T-helper 1 cell (primary cell): ENCODE measurements at places on chromosomes 5 and 9.

DNA sequence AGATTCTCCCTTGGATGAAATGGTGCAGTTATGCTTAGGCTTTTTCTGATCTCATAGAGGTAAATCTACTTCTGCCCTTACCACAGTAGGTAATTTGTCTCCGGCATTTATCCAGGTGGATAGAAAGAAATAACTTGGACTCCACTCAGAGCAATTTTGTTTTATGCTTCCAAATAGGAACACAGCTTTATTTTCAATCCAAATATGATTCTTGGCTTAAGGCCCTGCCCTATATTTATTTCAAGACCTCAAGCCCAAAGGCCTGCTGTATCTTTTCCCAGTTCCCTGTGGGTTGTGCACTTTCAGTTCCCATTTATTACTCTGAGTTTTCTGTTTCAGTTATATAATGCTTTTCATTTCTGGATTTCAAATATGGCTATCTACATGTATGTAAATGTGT, 274.2 kb upstream of the SMC2 start:
- no peak for DNase-seq

- DNase-seq, result no peak
These were observed 113.8 kb downstream of the TLE4 start for GRCh38 chr9:79685577-79685976.

- DNase-seq, result no peak
These were observed 11.2 kb downstream of the ENC1 start for GRCh38 chr5:74629326-74629725.

GRCh38 chr5:60332244-60333004, 367.5 kb downstream of the DEPDC1B start:
- DNase-seq, result no peak

DNA sequence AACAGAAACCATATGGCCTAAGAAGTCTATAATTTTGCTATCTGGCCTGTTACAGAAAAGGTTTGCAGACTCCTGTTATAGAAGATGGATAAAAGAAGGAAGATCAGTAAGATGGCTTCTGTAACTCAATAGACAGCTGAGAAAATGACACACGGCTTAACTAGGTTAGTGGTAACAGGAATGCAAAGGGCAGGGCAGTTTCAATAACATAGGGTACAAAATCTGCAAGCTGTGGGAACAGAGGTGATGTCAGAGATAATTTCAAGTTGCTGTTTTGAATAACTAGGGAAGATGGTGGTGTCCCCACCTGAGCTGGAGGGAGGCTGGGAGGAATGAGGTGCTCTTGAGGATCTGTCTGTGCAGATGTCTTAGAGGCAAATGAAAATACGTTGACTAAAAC, 106.5 kb downstream of the GLIS3 start:
- DNase-seq, result no peak

GRCh38 chr5:137836298-137836697, 31.4 kb upstream of the MYOT start:
- DNase-seq, result no peak
